ENCODE measurements at places on chromosomes 11 and 22.

GRCh38 chr11:38814670-38815069, 2216.6 kb upstream of the RAG2 start:
- peak; percentile 45 for DNase-seq

DNA sequence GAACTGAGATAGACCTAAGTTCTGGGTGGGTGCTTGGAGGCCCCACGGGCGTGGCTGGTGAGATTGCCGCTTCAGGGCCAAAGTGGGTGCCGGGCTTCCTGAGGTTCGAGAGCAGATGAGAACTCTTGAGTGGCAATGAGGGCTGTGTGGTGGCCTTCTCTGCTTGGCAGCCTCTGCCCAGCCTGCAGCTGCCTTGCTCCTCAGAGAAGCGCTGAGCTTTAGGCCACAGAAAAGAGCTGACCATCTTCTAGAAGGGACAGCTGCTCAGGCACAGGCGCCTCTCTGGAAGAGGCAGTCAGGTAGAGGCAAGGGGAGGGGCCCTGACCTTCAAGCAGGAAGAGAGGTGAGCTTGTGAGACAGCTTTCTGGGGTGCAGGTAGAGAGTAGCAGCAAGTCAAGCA, 72.8 kb downstream of the MED15 start:
- DNase-seq: no peak

DNA sequence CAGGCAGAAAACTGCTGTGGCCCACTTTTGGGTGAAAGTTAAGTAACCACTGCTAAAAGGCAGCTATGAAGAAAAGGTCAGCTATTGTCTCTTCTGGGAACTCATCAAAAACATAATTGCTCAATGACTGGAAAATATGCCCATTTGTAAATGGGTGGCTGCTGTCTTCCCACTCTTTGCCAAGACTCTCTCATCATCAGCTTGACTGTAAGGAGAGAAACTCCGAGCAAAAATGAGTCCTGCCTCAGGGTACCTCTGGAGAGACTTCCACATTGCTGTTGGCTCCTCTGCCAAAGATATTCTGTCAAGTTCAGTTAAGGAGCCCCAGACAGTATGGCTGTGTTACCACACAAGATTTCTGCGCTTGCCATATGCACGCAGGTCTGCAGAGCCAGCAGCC, 138.7 kb downstream of the BBOX1 start:
- DNase-seq: no peak

DNA sequence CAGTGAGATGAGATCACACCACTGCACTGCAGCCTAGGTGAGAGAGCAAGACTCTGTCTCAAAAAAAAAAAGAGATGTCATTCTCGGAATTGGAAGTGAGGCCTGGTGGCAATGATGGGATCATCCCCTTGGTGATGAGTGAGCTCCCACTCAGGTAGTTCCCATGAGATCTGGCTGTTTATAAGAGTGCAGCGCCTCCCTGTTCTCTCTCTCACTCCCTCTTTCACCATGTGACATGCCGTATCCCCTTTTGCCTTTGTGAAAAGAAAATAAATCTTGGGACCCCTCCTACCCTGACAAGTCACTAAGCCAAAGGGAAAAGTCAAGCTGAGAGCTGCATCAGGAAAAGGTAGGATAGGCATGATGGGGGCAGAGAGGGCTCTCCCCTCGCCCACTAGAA, 28.8 kb downstream of the ZNF70 start:
- DNase-seq: no peak

DNA sequence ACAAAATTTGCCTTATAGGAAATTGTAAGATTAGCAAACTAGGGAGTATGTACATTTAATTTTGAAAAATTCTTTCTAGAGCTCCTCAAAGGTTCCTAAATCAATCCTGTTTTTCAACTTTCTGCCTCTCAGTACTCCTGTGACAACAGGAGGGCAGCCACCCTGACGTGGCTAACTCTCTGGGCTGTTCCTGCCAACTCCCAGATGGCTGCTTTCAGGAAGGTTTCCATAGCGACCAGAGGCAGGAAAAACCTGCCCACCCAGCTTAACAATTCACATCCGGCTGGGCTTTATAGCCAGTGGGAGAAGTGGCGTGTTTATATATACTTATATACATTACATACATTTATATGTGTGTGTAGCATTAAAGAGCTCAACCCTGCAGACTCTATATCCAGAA, 26.5 kb downstream of the SGSM3 start:
- peak; percentile 97 for DNase-seq

DNA sequence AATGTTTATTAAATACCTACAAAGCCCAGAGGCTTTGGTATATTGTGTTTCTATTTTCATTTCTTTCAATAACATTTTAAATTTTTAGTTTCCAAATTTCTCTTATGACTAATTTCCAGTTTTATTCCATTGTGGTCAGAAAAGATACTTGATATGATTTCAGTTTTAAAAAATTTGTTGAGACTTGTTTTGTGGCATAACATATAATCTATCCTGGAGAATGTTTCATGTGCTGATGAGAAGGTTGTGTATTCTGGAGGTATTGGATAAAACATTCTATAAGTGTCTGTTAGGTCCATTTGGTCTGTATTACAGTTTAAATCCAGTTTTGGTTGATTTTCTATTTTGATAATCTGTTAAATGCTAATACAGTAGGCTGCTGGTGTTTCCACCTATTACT, 9.8 kb upstream of the RAG1 start:
- peak; percentile 18 for DNase-seq

DNA sequence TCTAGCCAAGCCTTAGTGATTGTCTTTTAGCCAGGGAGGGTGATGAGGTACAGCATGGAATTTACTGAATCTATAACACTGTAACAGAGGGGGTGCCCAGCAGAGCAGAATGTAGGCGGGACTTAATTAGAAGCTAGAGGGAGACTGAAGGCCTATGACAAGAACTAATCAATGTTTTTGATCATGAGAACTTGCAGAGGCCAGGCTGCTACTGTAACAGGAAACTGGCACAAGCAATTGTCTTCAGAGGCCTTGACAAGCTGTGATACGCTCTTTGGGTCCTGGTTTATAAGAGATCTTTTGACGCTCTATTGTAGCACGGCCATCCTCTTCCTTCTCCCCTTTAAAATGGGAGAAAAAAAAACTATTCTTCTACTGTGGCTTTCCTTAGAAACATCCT, 1297.3 kb downstream of the JRKL start:
- no peak for DNase-seq

DNA sequence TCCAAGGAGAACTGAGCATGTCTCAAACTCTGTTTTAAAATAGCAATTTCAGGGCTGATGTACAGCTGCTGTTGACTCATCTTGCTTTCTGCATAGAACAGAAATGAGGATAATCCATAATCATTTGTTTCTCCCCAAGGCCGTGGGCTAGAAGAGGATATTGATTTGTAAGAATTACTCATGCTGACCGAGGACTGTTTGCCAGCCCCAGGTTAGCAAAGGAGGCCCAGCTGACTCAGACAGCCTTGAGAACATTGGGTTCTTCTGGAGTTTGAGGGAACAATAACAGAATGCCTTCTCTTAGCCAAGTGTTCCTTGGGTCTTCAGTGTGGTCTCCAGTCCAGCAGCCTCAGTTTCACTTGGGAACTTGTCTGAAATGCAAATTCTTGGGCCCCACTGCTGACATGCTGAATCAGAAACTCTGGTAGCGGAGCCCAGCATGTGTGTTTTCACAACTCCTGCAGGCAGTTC, 92.0 kb downstream of the ZC3H12C start:
- peak; percentile 86 for DNase-seq

DNA sequence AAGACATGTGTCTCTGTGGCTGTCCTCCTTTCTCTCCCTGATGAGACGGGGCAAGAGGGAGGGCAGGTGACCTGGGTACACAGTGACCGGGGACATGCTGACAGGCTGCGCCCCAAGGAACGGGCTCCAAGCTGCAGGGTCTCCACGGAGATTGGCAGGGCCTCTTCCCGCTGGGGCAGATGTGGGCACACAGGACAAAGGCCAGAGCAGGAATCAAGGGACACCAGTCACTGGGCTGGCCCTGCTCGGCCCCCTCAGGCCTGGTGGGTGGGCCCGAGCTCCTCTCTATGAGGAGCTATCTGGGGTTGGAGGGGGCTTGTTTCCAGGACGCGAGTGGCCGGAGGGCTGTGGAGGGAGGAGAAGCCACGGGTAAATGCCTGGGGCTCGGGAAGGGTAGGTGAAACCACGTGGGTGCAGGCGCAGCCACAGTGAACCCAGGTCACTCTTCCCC, 11.2 kb downstream of the PNPLA5 start:
- DNase-seq: no peak

- no peak for DNase-seq
Observed at GRCh38 chr11:72574548-72575460, 99.4 kb downstream of the PDE2A start.

DNA sequence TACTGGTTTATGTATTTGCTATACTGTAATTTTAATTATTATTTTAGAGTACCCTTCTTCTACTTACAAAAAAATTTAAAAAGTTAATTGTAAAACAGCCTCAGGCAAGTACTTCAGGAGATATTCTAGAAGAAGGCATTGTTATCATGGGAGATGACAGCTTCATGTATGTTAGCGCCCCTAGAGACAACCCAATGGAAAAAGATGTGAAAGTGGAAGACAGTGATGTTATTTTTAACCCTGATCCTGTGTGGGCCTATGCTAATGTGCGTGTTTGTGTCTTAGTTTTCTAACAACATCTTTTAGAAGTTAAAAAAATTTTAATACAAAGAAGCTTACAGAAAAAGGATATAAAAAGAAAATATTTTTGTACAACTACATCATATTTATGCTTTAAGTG, 205.0 kb downstream of the FAM76B start:
- DNase-seq: no peak

DNA sequence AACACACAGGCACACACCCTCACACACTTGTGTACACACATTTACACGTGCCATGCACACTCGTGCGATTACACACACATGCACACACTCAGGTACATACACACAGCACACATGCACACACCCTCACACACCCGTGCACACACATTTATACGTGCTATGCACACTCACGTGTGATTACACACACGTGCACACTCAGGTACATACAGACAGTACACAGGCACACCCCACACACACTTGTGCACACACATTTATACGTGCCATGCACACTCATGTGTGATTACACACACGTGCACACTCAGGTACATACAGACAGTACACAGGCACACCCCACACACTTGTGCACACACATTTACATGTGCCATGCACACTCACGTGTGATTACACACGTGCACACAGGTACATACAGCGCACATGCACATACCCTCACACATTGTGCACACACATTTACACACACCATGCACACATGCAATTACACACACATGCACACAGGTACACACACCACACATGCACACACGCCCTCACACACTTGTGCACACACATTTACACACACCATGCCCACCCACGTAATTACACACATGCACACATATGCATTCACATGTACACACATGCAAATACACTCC, 4.6 kb downstream of the IFITM10 start:
- DNase-seq: no peak

GRCh38 chr11:116697011-116697410, 75.8 kb downstream of the BUD13 start:
- peak; percentile 83 for DNase-seq

DNA sequence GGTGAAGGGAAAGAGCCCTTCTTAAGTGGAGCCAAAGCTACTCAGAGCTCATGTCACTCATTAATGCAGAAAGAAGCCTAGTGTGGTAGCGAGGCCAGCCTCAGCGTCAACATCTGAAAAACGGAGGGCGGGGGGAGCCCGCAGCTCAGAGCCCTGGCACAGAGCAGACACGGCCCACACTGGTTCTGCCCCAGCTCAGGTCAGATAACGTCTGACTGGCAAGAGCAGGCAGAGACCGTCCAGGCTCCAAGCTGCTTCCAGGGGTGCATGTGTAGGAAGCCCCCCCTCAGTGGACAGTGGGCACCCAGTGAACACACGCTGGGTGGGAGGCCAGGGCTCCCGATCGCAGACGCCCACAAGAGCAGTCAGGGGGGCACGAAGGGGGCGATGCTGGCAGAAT, 100.8 kb downstream of the SHANK2 start:
- DNase-seq: no peak

GRCh38 chr22:37229805-37230672, 14.0 kb downstream of the RAC2 start:
- peak; percentile 72 for DNase-seq

DNA sequence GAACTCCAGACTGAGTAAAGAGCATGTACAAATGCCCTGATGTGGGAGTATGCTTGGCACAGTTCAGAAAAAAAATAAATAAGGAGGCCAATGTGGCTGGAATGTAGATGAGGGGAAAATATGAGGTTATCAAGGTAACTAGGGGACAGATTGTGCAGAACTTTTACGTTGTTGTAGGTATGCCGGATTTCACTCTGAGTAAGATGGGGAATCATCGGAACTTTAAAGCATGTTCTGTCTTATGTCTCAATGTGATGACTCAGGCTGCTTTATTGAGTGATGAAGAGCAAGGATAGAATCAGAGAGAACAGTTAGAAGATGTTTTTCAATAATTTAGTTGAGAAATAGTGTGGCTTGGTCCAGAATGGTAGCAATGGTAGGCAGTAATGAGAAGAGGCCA, 130.4 kb downstream of the C11orf87 start:
- DNase-seq: peak; percentile 57

DNA sequence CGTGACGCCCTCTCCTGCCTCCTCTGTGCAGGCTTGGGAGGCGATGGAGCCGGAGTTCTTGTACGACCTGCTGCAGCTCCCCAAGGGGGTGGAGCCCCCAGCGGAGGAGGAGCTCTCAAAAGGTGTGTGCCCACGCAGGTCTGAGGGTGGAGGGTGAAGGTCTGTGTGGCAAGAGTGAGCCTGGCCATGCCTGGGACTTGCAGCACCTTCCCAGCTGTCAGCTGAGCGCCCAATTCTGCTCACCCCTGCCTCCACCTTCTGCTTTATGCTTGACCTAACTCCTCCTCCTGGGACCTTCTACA, 2.5 kb downstream of the PARVG start:
- DNase-seq: no peak

DNA sequence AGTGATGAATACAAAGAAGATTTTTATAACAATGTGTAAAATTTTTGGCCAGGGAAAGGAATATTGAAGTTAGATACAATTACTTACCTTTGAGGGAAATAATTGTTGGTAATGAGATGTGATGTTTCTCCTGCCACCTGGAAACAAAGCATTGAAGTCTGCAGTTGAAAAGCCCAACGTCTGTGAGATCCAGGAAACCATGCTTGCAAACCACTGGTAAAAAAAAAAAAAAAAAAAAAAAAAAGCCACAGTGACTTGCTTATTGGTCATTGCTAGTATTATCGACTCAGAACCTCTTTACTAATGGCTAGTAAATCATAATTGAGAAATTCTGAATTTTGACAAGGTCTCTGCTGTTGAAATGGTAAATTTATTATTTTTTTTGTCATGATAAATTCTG, 5.3 kb downstream of the BIRC3 start:
- DNase-seq: no peak

- DNase-seq: peak; percentile 47
Observed at GRCh38 chr22:39351689-39352214, 2.0 kb downstream of the SYNGR1 start.

GRCh38 chr11:70816156-70816678, 417.9 kb downstream of the CTTN start:
- DNase-seq: no peak
